ENCODE measurements at places on chromosomes 16 and 17.

- DNase-seq, result no peak
These were observed 963 bp downstream of the ALG1 start for GRCh38 chr16:5072334-5073278.

GRCh38 chr16:55839115-55839514, 6.2 kb upstream of the CES1 start:
- DNase-seq, result no peak

- DNase-seq, result no peak
These were observed 18.3 kb upstream of the ATP2C2 start for GRCh38 chr16:84349862-84350684.

GRCh38 chr16:1134776-1135458, 18.0 kb upstream of the CACNA1H start:
- no peak for DNase-seq

DNA sequence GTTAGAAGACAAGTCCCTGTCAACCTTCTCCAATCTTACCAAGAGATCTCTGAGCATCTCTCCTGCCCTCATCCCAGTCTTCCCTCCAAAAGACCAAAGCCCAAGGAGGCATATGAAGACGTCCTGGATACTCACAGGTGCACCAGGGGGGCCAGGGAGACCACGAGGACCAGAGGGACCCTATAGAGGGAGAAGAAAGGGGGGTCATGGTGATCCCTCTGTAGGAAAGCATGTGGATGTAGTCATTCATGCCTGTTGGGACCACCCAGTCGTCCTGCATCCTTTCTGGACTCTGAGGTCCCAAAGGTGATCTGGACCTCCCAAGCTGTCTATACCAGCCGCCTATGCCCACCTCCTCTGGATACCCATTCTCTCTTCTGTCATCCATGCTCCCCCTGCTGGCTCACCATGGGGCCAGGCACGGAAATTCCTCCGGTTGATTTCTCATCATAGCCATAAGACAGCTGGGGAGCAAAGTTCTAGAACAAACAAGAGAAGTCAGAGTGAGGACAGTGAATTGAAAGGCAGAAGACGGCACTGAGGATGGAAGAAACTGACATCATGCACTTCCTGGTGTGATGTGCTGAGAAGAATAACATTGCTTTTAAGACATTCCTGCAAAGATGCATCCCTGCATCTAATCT, 3.3 kb downstream of the COL1A1 start:
- DNase-seq, result no peak

DNA sequence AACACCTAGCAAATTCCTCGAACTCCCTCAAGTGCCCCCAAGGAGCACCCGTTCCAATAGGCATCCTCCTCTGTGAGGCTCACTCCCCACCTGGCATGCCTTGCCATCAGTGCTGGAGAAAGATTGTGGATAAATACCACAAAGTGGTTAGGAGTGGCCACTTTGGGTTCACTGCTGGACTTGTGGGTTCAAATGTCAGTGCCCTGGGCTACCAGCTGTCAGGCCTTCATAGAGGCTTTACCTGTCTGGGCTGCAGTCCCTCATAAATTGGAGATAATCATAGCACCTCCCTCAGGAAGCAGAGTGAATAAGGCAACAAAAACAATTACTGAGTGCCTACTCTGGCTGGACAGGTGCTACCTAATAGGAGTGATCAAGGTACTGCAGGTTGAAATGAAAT, 1.5 kb upstream of the SYT17 start:
- DNase-seq, result no peak
